Small intestine (tissue), 16 donors: ENCODE measurements at places on chromosomes 13 and 19. TPM values are rescaled to one million over a fixed set of nuclear protein-coding genes. Genes with fewer than 3 reads are reported as not detected.

The OSCAR gene
- 0.81 TPM for polyA plus RNA-seq

The POP4 gene
- polyA plus RNA-seq = 79.9 TPM

The TEX101 gene
- polyA plus RNA-seq = not detected

The UBE2L5 gene
- not detected for polyA plus RNA-seq

- no peaks in the 10 kb centered on the region for H3K27me3 ChIP-seq
- H3K27ac ChIP-seq = no peak overlapping the region
- no peaks in the 10 kb centered on the region for H3K4me1 ChIP-seq
- no peak for DNase-seq
- H3K36me3 ChIP-seq = no peaks in the 10 kb centered on the region
- H3K4me3 ChIP-seq = no peak overlapping the region
Measured at GRCh38 chr19:33734913-33735312, 61.8 kb upstream of the KCTD15 start.

DNA sequence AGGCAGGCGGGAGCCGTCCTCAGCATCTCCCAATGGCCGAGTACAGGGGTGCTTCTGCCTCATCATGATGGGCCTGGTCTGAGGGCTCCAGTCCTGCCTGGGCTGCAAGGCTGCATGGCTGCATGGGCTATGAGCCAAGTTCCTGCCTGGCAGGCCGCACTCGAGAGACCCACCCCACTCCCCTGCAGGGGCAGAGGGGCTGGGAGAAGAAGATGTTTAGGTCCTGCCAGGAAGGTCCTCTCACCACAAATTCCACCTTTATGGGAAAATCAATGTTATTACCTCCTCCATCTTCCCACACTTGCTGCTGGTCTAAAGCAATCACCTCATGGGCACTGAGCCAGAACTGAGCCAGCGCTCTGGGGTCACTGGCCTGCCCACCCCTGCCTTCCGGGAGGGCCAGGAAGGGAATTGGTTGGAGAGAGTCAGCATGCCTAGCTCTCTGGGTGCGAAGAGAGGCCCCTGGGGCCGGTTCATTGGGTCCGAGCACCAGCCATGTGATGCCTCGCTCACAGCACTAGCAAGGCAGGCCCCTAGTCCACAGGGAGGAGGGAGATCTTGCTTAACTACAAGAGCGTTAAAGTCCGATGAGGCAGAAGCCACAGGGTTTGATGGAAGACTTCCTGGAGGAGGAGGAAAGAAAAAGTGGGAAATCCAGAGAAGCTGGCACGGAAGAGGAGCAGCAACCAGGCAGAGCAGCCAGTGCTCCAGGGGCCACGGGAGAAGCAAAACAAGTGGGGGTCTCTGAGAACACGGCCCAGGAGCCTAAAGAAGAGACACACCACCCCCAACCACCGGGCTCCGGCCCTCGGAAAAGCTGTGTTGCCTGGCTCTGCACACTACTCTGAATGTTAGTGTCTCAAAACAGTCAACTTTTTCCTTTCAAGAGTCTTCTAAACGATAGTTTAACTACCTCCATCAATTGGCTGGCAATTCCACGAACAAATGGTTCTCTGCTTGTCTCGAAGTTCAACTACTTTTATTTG, 63.1 kb downstream of the CEBPG start:
- H3K36me3 ChIP-seq = peaks cover 26% of the 10 kb centered on the region
- no peak for DNase-seq
- H3K4me3 ChIP-seq = no peak overlapping the region
- no peak overlapping the region for H3K27ac ChIP-seq
- H3K4me1 ChIP-seq = no peaks in the 10 kb centered on the region

DNA sequence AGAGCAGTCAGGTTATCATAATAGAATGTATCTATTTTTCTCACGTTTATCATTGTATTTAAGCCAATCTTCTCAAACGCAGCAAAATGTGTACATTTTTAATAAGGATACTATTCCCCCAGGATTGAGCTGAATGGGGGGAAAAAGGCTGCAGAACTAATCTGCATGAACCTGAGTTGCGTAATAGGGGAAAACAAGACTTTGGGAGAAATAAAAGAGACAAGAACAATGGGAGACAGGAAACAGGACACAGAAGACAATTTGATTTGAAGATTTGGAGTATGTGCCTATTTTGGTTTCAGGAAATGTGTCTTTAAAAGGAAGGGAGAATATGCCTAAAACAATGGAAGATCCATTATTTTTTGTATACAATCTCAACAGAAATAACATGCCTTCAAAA, 844.5 kb downstream of the DIAPH3 start:
- H3K27me3 ChIP-seq = no peaks in the 10 kb centered on the region
- DNase-seq = no peak
- H3K36me3 ChIP-seq = no peaks in the 10 kb centered on the region
- no peak overlapping the region for H3K27ac ChIP-seq
- H3K4me3 ChIP-seq = no peak overlapping the region

DNA sequence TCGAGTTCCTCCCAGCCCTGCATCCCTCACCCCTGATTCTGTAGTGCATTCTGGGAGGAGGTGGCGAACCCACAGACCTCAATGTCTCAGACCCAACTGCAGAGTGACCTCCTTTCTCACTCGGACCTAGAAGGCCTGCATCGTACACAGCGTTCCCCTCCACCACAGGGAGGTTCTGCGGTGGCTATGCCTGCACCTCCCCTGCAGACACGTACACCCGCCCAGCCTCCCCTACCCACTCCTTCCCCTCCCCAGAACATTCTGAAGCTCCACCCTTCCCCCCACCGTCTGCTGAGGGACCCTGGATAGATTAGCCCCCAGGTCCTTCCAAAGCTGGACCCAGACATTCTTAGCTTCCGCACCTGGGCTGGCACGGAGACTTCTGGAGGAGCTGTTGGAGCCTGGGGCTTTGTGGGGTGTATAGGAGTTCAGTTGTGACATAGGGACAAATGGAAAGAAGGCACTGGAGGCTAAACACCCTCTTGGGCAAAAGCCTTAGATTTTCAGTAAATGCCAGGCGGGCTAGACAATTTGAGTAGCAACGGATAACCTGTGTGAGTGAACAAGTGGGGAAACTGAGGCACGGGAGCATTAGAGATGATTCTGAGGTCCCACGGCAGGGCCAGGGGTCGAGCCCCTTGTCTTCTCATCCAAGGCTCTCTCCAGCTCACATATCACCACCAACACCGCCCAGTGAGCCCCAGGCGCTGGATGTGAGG, 420 bp upstream of the FSD1 start:
- H3K27ac ChIP-seq = no peak overlapping the region
- H3K36me3 ChIP-seq = no peaks in the 10 kb centered on the region
- H3K4me1 ChIP-seq = no peaks in the 10 kb centered on the region
- no peak overlapping the region for H3K4me3 ChIP-seq

GRCh38 chr13:100394005-100394695, 194.4 kb downstream of the GGACT start:
- no peaks in the 10 kb centered on the region for H3K4me1 ChIP-seq
- H3K4me3 ChIP-seq = no peak overlapping the region
- no peaks in the 10 kb centered on the region for H3K27me3 ChIP-seq
- no peaks in the 10 kb centered on the region for H3K36me3 ChIP-seq
- no peak for DNase-seq

- H3K4me1 ChIP-seq = no peaks in the 10 kb centered on the region
- no peak overlapping the region for H3K4me3 ChIP-seq
- no peak overlapping the region for H3K27ac ChIP-seq
Measured at GRCh38 chr19:47416643-47416985, 2.7 kb downstream of the MEIS3 start.

DNA sequence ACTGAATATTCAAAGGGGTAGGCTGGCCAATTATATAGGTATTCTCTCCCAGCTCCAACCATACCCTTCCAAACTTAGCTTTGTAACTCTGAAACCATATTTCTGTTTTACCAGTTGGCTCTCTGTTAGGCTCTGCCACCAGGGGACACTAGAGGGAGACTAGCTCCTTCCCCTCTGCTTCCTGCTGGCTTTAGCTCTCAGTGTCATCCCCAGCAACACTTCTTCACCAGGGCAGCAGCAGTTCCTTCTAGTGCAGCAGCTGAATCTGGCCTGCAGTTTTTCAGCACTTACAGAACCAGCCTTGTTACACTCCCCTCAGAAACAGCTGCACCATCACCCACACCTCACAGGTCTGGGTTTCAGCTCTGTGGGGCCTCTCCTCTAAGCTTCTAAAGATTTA, 51.0 kb upstream of the DOCK9 start:
- H3K4me1 ChIP-seq = no peaks in the 10 kb centered on the region
- H3K36me3 ChIP-seq = no peaks in the 10 kb centered on the region
- no peak overlapping the region for H3K27ac ChIP-seq
- no peak for DNase-seq
- no peak overlapping the region for H3K4me3 ChIP-seq
- no peaks in the 10 kb centered on the region for H3K27me3 ChIP-seq

DNA sequence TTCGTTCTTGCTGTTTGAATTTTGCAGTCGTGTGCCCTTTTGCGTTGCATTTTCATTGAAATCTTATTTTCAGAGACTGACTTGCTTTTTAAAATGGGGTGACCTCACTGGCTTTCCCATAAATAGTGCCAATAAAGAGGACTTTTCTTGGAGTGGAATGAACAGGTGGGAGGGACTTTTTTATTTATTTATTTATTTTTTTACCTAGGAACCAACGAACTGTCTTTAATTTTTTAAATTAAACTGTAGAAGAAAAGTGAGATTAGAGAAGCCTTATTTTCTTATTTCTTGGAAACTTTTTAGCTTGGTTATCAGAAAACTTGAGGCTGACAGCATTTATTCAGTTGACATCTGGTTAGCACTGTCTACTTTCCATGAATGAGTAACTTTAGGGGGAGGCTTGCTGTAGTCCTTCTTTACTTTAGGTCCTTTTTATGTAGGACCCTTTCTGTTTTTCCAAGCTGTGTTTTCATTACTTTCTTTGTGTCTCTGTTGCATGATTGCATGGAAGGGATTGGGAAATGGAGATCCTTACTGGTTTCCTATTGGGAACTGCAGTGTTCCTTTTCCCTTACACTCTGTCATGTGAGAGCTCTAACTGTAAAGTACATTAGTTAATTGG, 1.7 kb downstream of the SLAIN1 start:
- H3K27ac ChIP-seq = no peak overlapping the region
- H3K4me3 ChIP-seq = peak overlapping the region; percentile 81
- peaks cover 11% of the 10 kb centered on the region for H3K27me3 ChIP-seq

DNA sequence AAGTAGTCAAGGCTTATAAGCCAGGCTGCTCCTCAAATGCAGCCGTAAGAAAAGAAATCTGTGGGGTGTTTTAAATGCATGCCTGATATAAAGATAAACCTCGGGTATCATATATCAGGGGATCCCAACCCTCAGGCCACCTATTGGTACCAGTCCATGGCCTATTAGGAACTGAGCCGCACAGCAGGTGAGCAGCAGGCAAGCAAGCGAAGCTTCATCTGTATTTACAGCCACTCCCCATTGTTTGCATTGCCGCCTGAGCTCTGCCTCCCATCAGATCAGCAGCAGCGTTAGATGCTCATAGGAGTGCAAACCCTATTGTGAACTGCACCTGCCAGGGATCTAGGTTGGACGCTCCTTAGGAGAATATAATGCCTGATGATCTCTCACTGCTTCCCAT, 233.5 kb upstream of the SERP2 start:
- H3K36me3 ChIP-seq = no peaks in the 10 kb centered on the region
- DNase-seq = peak; percentile 58
- H3K4me3 ChIP-seq = no peak overlapping the region
- H3K27ac ChIP-seq = peak overlapping the region; percentile 35

GRCh38 chr13:40536443-40537113, 129.9 kb downstream of the FOXO1 start:
- H3K4me3 ChIP-seq = no peak overlapping the region
- H3K36me3 ChIP-seq = no peaks in the 10 kb centered on the region
- peak overlapping the region; percentile 17 for H3K27ac ChIP-seq

DNA sequence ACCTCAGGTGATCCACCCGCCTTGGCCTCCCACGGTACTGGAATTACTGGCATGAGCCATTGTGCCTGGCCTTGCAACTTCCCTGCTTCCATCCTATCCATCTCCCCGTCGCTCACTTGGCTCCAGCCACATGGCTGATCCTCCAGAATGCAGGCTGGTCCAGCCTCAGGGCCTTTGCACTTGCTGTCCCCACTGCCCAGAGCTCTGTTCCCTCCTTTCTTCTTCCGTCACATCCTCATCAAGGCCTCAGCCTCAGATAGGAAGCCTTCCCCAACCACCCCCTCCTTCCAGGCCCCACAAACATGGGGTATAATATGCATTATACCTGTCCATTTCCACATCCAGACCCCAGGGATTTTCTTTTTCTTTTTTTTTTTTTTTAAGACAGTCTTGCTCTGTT, 16.2 kb downstream of the MAST3 start:
- no peak for DNase-seq
- H3K4me3 ChIP-seq = no peak overlapping the region
- peaks cover 5% of the 10 kb centered on the region for H3K4me1 ChIP-seq
- H3K27ac ChIP-seq = no peak overlapping the region
- no peaks in the 10 kb centered on the region for H3K27me3 ChIP-seq

- H3K27me3 ChIP-seq = no peaks in the 10 kb centered on the region
- peak; percentile 29 for DNase-seq
- peak overlapping the region; percentile 38 for H3K27ac ChIP-seq
- H3K36me3 ChIP-seq = no peaks in the 10 kb centered on the region
Measured at GRCh38 chr19:6425732-6426620, 1.4 kb upstream of the KHSRP start.

- peaks cover 7% of the 10 kb centered on the region for H3K27me3 ChIP-seq
- no peak for DNase-seq
- H3K27ac ChIP-seq = no peak overlapping the region
Measured at GRCh38 chr19:51508059-51508733, 6.6 kb upstream of the SIGLEC12 start.

DNA sequence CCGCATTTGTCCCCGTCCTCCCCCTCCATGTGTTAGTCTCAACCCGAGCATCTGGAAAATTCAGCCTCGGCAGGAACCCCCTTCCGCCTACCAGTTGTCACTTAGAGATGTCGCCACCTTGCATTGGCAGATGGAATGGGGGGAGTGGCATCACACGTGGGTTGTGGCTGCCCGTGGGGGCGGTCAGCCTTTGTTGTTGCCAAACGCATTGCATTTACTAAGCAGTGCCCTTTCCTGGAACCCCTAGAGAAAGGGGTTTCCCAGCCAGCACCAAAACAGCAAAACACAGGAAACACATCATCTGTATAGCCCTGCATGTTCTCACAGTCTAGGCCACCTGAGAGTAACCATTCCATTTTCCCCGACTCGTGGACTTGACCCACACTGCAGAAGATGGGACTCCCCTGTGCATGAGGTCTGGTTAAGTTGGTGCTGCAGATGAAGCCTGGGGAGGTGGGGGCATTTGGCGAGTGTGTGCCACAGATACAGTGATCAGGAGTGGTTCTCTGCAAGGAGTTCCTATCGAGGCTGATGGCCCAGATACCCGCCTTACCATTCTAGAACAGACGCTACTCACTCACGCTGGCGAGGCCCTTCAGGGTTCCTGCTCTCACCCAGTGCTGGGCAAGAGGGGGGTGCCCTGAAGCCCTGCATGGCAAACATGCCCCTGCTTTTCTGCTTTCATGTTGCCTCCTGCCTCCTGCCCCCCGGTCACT, 38.3 kb downstream of the TMED1 start:
- H3K36me3 ChIP-seq = peaks cover 95% of the 10 kb centered on the region
- DNase-seq = no peak
- no peaks in the 10 kb centered on the region for H3K4me1 ChIP-seq

- H3K4me1 ChIP-seq = peaks cover 44% of the 10 kb centered on the region
- no peaks in the 10 kb centered on the region for H3K36me3 ChIP-seq
- H3K27ac ChIP-seq = peak overlapping the region; percentile 86
- peak; percentile 83 for DNase-seq
Measured at GRCh38 chr19:4399812-4400134, 574 bp downstream of the SH3GL1 start.

- H3K27ac ChIP-seq = no peak overlapping the region
- H3K36me3 ChIP-seq = no peaks in the 10 kb centered on the region
- no peak overlapping the region for H3K4me3 ChIP-seq
Measured at GRCh38 chr13:32454886-32455593, 27.1 kb upstream of the N4BP2L1 start.

- no peaks in the 10 kb centered on the region for H3K36me3 ChIP-seq
- H3K4me3 ChIP-seq = no peak overlapping the region
- no peaks in the 10 kb centered on the region for H3K27me3 ChIP-seq
- no peak overlapping the region for H3K27ac ChIP-seq
- H3K4me1 ChIP-seq = no peaks in the 10 kb centered on the region
Measured at GRCh38 chr19:58117841-58118575, 20.0 kb upstream of the ZSCAN18 start.
